GM12892 (cell line): ENCODE measurements at places on chromosomes 5 and 9.

- no peak for DNase-seq
Observed at GRCh38 chr5:167916261-167916691, 375.2 kb upstream of the WWC1 start.

DNA sequence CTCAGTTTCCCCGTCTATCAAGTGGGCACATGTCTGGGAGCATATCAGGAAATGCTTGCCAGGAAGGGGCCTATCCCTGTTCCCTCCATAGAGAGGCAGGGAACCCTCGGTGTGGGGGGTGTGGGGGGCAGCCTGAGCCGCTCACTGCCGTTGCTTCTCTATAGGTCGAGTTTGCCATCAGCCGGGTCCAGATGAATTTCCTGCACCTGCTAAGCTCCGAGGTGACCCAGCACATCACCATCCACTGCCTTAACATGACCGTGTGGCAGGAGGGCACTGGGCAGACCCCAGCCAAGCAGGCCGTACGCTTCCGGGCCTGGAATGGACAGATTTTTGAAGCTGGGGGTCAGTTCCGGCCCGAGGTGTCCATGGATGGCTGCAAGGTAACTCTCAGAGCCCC, 13.8 kb upstream of the ORM1 start:
- no peak for DNase-seq

- DNase-seq: no peak
Observed at GRCh38 chr9:34983209-34983608, 6.3 kb upstream of the DNAJB5 start.

DNA sequence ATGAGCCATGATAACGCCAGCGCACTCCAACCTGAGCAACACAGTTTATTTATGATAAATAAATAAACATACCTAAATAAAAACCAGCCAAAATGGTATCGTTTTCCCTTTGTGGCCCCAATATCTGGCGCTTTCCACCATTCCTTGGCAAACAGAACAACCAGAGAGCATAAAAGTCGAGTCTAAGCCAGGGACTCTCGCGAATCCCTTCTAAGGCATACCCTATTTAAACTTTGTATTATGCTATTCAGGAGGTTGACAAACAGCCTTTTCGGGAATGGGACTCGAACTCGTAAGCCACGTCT, 386 bp upstream of the MATR3 start:
- DNase-seq: no peak

DNA sequence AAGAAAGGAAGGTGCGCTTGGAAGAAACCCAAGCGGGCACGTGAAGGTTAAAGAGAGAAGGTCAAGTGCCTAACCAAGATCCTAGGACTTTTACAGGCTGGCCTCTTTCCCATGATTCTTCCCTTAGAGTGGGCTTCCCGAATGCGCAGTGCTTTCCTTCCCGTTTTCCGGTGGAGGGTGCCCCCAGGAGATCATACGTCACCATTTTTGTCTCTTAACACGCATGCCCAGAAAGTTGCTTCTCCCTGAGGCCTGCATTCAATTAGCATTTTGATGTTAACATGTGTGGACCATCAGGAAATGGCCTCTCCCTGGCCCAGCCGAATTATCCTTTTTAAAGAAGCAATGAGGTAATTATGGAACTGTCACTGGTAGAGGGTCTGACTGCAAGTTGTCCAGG, 1.9 kb upstream of the RUSC2 start:
- DNase-seq: no peak

GRCh38 chr9:70835323-70835722, 286.1 kb downstream of the TRPM3 start:
- DNase-seq: no peak

DNA sequence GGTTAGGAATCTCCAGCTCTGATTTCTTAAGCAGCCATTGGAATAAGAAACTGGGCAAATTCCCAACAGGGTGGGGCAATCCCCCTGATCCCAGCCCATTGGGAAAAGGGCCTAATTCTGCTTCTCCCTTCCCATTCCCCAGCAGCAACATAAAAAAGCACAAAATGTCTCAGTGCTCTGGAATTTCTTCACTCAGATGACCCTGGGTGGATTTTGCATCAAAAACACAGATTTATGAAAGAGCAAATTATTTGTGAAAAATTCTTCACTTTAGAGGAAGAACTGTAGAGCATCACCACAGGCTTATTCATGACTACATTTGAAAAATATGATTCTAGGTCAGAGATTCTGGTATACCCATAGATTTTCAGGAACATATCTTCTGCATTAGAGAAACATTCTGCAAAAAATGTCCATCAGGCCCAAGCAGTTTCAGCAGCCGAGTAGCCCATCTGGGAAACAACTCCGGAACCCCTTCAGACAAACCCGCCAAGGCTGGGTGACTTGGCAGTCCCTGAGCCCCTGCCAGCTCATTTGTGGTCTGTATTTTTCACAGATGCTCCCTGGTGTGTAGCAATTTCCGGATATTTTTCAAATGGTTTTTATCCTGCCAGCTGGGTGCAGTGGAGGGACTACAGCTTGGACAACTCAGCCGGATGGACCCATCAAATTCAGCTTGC, 102.1 kb upstream of the RANBP3L start:
- DNase-seq: no peak

- DNase-seq: no peak
Observed at GRCh38 chr5:172311605-172312004, 28.0 kb upstream of the UBTD2 start.

- no peak for DNase-seq
Observed at GRCh38 chr9:4743131-4743875, 2.3 kb upstream of the AK3 start.

DNA sequence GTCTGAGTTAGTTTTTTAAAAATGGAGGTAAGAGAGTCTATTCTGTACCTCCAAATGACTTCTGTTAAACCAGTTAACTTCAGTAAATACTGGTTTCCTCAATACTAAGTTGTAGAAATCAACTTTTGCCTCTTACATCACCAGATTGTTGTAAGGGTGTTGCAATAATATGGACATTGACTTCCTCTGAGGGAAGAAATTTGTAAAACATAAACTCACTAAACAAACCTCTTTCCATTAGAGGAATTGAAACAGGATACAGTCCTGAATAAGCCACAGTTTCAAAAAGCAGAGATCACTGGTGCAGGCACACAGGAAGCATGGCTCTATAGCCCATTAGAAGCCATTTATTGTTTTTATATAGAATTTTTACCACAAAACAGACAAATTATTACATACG, 32.7 kb upstream of the SLCO6A1 start:
- no peak for DNase-seq
